ENCODE measurements at places on chromosomes 1 and 21.
A peak's percentile ranks its signal among the peaks of the same experiment; 100 is the strongest.

DNA sequence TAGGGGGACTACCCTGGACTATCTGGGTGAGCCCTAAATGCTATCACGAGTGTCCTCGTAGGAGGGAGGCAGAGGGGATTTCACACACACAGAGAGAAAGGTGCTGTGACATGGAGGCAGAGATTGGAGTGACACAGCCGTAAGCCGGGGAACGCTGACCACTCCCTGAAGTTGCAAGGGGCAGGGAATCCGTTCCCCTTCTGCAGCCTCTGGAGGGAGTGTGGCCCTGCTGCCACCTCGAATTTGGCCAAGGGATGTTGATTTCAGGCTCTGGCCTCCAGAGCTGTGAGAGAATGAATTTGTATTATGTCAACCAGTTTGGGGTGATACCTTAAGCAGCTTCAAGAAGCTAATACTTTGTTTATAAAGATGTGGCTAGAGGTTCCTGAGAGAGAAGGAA, 137.7 kb downstream of the ACTL8 start:
- no peak for DNase-seq

- no peak for DNase-seq
Observed at GRCh38 chr1:212208978-212209644, 76.1 kb upstream of the PPP2R5A start.

DNA sequence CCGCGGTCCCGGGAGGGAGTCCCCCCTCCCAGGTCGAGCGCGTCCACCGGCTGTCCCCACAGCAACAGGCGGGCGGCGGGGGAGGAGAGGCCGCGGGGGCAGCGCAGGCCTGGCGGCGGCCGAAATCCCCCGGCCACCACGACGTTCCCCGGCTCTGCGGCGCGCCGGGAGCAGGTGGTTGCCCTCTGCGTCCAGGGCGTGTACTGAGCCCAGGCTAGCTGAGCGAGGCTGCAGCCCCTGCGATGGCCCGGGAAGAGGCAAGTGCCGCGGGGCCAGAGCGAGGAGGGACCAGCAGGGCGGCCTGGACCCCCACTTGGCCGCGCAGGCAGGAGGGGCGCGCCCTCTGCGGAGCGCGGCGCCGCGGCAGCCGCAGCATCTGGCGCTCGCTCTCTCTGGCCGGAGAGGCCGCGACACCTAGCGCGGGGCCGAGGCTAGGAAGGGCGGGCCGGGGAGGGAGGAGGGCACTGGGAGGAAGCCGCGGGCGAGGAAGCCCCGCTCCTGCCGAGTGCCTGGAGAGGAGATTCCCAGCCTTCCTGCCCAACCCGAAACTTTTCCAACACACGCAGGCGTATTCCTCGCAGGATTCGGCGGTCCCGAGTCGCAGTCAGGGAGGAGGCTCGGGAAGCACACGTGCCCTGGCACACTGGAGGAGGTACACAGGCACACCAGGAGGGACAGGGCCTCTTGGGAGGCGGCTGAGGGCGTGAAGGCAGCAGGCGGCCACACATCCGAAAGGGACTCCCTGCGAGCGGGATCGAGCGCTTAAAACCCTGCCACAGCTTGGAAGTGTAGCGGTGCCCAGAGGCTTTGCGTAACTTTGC, 4.9 kb upstream of the PROX1 start:
- DNase-seq = no peak

DNA sequence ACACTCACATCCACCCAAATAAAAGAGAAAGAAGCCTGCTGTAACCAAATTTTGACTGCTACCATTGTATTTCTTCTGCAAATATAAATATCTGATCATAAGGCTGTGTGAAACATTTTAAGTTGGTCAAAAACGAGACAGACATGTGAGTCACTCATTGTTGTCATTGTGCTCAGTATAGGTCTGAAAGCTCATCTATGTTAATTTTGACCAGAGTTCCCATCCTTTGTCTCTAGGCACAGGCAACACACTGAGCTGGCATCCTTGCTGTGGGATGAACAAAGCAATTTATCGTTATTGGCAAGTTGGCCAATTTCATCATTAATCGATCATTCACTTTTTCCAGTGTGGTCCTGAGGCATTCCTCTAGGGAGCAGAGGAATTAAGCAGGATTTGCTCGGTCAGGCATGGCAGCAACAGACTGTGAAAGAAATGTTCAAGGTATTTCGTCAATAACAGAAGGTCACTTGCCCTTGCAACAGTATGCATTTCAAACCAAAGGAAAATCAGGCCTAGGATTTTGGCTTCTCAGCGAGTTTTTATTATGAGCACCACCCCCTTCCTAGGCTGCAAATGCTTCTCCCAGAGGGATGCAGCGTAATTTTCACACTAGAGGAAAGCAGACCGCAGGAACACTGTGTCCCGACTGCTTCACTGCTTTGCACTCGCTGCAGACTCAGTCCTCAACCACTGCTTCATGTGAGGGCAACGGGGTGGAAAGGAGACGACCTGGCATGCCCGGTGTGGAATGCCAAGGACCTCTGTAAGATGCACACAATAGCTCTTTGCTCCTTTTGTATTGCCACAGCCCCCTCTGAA, 87.9 kb upstream of the SMYD2 start:
- no peak for DNase-seq

GRCh38 chr1:76136894-76137293, 62.3 kb downstream of the ST6GALNAC3 start:
- no peak for DNase-seq

DNA sequence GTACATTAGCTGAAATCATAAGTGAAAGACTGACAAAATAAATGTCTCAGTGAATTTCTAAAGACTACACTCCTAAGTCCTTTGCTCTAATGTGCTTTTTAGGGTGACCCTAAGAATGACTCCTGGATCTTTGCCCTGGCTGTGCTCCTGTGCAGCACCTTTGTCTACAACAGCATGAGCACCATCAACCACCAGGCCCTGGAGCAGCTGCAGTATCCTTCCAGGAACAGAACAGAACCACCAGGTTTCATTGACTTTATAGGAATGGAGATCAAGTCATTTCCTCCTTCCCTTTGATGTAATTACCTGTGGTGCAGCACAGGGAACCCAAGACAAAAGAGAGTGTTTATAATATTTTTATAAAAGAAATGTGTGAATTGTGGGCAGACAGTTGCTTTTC, 14.1 kb downstream of the GBP6 start:
- DNase-seq = no peak

DNA sequence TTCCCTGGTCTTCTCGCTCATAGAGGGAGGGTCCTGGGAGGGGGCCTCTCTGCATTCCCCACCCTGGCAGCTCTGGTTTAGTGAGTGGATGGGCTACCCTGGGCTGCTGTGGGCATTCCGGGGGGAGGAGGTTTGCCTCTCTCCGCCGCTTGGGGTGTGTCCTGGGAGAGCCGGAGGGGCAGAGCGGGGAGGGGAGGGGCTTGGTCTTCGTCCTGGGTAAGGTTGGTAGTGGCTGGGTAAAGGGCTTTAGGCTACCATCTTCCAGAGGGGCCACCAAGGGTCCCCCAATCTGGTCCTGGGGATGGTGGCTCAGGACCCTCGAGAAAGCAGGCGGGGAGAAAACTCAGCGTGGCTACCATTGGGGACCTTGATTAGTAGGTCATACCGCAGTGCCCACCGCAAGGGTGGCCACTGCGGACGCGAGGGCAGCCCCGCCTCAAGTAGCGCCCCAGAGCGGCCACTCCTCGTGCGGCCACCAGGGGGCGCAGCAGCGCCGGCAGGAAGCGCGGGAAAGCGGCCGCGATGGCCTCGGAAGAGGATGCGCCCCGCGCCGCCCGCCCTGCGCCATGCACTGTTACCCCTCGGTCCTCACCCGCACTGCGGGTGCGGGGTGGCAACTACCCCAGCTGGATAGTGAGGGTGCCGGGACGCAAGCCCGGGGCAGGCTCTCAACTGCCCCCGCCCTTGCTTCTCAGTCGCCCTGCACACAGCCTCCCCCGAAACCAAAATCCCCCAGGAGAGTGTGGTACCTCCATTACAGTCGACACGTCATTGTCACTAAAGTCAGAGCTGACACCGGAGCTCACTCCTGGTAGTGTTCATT, 44.1 kb upstream of the SLC25A33 start:
- peak; percentile 57 for DNase-seq

DNA sequence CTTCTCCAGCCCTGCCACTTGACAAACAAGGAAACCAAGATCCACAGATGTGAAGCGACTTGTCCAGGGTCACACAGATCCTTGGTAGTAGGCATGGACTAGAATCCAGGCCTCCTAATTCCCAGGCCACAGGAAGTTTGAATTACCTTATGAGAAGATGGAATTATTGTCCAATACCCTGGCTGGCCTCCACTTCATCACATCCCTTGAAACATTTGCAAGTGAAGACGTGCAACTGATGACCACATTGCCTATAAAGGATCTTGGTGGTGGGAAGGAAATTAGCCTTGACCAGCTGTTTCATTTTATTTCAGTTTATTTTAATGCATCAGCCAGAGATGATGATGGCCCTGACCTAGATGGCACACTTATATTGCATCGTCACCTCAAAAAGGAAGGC, 165.8 kb upstream of the CAMK1G start:
- no peak for DNase-seq

GRCh38 chr1:45013551-45014209, 1.6 kb downstream of the UROD start:
- no peak for DNase-seq

DNA sequence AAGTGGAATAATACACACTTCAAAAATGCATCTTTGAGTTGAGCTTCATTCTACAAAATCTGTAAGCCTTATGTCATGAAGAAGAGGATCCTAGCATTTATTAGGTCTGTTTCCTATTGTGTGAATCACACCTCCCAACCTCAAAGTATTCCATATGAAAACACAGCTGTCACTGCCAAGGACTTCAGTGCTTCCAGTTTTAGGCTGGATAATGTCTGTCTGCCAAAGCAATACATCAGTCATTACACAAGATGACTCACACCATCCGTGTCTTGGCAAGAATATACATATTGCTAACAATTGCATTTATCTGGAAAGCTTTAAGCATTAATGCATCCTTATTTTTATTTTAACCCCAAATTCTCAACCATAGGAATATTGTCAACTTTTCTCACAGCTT, 125.7 kb upstream of the TMPRSS15 start:
- peak; percentile 2 for DNase-seq

GRCh38 chr1:55272994-55273393, 57.8 kb upstream of the USP24 start:
- DNase-seq = no peak

GRCh38 chr21:44599264-44600029, 950 bp upstream of the KRTAP10-7 start:
- DNase-seq = no peak

DNA sequence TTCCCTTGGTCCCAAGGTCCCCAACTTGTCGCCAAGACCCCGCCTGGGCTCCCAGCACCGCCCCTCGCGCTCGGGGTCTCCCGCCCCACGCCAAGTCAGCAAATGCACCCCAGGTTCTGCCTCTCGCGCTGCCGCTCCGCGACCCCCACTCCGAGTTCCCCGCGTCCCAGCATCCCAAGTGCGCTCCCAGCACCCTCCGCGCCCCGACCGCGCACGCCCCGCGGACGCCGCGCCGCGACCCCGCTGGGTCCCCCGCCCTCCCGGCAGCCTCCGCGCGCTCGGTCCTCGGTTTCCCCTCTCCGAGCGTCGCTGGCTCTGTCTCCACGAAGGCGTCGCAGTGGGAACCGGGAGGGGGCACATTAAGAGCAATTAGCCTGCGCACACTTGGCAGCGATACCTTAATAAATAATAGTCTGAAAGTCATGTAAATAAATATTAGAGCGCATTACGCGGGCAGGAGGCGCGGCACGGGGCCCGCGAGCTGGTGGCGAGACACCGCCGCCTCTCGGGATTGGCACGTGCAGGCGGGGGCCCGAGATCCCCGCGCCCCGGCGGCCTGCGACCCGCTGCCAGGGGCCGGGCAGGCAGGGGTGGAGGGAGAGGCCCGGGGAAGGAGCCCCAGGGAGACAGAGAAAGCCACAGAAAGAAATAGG, 75.9 kb downstream of the VWA5B1 start:
- no peak for DNase-seq

DNA sequence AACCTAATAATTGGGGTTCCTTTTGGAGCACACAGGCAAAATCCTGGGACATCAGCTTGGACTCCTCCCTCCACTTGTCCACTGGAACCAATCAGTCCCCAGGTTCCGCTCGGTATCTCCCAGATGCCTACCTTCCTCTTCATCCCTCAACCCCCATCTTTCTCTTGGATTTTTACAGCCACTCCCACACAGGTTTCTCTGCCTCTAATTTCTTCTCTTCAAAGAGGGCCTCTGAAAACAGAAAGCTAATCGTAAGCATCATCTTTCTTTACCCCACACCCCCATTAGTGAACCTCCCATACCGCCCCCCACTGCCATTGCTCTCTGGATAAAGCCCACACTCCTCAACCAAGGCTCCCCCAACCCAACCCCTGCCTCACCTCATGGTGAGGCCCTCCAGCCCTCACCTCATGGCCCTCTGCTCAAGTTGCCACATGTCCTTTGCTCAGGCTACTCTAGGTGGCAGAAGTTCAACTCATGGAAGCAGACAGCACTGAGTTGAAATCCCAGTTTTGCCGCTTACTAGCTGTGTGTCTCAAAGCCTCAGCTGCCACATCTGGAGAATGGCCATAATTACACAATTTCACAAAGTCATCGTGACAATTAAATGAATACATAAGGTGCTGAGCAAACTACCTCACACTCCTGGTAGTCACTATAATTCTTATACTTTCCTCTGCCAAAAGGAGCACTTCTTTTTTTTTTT, 18.1 kb upstream of the WASF2 start:
- DNase-seq = no peak

- DNase-seq = no peak
Observed at GRCh38 chr1:241356187-241356518, 852 bp downstream of the RGS7 start.

DNA sequence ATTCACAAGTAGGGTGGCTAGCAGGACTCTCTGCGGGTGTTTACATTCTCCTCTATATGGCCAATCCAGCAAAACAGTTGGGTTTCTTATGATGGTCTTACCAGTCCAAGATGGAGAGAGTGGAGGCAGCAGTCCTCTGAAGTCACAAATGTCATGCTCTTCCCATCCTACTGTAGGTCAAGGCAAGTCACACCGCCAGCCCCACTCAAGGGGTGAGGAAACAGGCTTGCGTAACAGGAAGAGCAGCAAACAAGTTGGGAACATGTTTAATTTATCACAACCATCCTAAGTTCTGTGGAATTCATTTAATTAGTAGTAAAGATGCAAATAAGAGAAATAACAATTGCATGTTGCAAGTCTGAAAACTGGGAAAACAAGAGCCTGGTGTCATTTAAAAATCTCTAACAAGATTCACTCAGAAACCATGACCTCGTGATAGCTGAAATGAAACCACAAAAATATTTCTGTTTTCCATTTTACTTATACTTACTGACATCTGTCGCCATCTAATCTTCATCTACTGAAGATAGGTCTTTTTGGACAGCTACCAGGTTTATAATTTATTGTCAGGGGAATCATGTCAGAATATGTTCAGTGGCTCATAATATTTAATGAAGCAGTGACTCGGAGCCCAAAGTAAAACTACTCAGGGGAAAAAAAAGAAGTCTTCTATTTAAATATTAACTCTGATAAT, 349.1 kb upstream of the FMN2 start:
- DNase-seq = no peak

GRCh38 chr1:230938924-230939368, 39.7 kb downstream of the TTC13 start:
- no peak for DNase-seq

- no peak for DNase-seq
Observed at GRCh38 chr1:43258370-43258769, 11.4 kb upstream of the TMEM125 start.

GRCh38 chr1:2134621-2135307, 59.8 kb downstream of the FAAP20 start:
- DNase-seq = no peak

Measured in AG08395 (cell line).